Suprapubic skin (tissue), 4 donors: ENCODE measurements at places on chromosomes 6 and 20.

- DNase-seq = no peak
These were observed 8.1 kb downstream of the BRD2 start for GRCh38 chr6:32976334-32977069.

DNA sequence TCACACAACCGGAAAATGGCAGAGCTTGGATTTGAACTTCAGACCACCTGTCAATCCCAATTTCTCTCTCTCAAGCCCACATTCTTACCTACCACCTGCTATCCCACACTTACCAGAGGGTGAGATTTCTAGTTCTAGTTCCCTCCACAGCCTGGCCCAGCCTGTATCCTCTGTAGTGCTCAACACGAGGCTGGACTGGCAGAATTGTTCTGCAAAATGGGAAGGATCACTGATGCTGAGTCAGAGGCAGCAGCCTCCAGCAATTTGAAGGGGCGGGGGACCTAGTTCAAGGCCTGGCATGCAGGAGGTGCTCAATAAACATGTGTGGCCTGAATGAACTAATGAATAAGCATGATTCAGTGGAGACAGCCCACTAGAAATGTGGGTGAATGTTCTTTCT, 53.6 kb upstream of the TTPAL start:
- no peak for DNase-seq

DNA sequence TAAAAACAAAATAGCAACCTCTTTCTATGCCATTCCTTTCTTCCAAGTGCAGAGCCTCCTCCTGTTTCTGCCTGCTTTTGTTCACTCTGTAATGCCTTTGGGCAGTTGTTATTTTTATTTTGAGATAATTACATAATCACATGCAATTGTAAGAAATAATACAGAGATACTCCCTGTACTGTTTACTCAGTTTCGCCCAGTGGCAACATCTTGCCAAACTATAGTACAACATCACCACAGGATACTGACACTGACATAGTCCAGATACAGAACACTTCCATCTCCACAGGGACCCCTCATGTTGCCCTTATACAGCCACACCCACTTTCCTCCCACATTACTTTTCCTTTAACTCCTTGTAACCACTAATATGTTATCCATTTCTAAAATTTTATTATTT, 59.7 kb downstream of the BANF2 start:
- no peak for DNase-seq

GRCh38 chr6:346386-347030, 45.0 kb upstream of the IRF4 start:
- DNase-seq = no peak

- DNase-seq = no peak
These were observed 2.1 kb downstream of the AVP start for GRCh38 chr20:3082306-3082951.

DNA sequence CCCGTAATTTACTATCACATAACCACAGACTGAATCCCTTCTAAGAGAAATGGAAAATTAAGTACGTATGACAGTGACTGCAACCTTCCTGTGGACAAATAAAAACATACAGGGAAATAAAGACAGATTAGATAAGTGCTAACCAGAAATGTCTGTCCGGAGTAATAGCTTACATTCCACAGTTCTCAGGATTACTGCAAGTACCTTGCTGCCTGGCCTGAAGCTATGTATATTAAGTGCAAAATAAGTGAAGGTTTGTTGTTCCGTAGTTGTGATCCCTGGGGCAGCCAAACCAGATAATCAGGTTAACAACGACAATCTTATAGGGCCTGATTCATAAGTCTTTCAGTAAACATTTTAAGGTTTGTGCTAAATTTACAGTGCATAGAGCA, 2.8 kb downstream of the NEDD9 start:
- DNase-seq = no peak
